Naive thymus-derived CD4-positive, alpha-beta T cell (primary cell): ENCODE measurements at places on chromosomes 5 and 9. TPM values are rescaled to one million over a fixed set of nuclear protein-coding genes. Genes with fewer than 3 reads are reported as not detected.

DNA sequence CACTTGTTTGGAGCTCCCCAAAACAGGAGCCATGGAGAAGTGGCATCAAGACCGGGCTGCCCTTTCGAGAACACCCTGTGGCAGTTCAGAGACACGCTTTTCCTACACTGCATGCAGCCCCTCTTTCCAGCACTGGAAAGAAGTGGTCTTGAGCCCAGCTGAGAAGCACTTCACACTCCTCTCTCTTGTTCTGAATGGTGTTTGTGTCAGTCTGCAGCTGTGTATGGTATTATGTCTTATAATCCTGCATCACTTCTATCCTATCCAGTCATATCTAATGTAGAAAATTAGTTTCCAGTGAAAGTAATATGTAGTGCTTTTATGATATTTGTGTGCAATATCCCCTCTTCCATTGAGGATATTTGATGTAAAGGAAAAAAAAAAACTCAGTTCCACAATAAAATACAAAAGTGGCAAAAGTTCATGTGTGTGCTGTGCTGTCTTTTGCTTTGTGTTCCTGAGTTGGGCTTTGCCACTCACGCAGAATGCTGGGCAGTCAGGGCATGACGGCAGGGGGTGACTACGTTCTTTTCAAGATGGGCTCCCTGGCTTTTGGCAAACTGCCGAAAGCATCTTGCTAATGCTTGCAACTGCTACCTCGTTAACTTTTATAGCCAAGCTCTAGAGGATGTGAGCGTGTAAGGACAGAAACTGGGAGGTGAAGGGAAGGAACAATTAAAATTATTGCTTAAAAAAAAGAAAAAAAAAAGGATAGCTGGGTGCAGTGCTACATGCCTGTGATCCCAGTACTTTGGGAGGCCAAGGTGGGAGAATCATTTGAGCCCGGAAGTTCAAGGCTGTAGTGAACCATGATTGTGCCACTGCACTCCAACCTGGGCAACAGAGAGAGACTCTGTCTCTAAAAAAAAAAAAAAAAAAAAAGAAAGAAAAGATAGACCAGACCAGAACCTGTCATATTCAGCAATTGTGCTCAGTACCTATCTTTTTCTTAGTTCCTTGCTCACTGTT, 102.2 kb downstream of the MAP1B start:
- H3K4me3 ChIP-seq = no peak overlapping the region
- H3K27me3 ChIP-seq = no peaks in the 10 kb centered on the region
- no peak overlapping the region for H3K27ac ChIP-seq
- DNase-seq = no peak
- no peaks in the 10 kb centered on the region for H3K36me3 ChIP-seq

The SLC6A19 gene
- polyA plus RNA-seq = not detected

The GABRP gene
- polyA plus RNA-seq = not detected

- no peak overlapping the region for H3K4me3 ChIP-seq
- no peaks in the 10 kb centered on the region for H3K27me3 ChIP-seq
- no peaks in the 10 kb centered on the region for H3K36me3 ChIP-seq
- H3K27ac ChIP-seq = no peak overlapping the region
Measured at GRCh38 chr5:98309785-98310598, 463.5 kb upstream of the RGMB start.

The GABRA1 gene
- polyA plus RNA-seq = not detected

GRCh38 chr9:107188376-107188775, 94.7 kb upstream of the RAD23B start:
- no peak for DNase-seq
- H3K27ac ChIP-seq = no peak overlapping the region
- H3K4me1 ChIP-seq = no peaks in the 10 kb centered on the region
- H3K4me3 ChIP-seq = no peak overlapping the region
- no peaks in the 10 kb centered on the region for H3K27me3 ChIP-seq

The SARDH gene
- 10.2 TPM for polyA plus RNA-seq

DNA sequence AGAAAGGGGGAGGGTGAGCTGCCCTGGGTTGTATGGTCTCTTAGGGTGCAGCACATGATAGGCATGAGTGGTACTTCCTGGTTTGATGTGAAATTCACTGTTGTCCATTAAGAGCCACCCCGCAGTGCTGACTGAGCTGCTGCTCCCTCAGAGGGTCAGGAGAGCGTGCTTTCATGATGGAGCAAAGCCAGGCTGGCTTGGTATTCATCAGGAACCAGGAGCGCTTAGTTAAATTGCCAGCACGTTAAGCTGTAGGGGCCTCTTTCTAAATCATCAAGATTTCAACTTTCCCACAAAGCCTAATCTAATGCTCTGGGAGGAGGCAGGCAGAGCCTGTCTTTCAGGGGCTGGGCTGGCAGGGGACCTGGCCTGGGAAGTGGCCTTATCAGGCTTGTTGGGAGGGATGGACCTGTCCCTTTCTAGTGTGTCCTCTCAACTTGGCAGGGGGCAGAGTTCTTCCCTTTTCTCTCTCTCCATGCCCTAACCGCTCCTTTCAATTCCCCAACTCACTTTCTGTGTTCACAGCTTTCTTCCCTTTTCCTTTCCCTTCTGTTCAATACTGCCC, 7.9 kb downstream of the CYSTM1 start:
- no peaks in the 10 kb centered on the region for H3K36me3 ChIP-seq
- H3K27me3 ChIP-seq = no peaks in the 10 kb centered on the region
- H3K4me3 ChIP-seq = no peak overlapping the region
- no peak overlapping the region for H3K27ac ChIP-seq
- no peak for DNase-seq

The CATSPER3 gene
- 0.45 TPM for polyA plus RNA-seq

The GRAMD2B gene
- 9.8 TPM for polyA plus RNA-seq

The C5 gene
- 0.48 TPM for polyA plus RNA-seq

GRCh38 chr5:178403956-178404600, 171.5 kb upstream of the PHYKPL start:
- H3K4me3 ChIP-seq = no peak overlapping the region
- H3K27ac ChIP-seq = no peak overlapping the region
- no peaks in the 10 kb centered on the region for H3K36me3 ChIP-seq

The UBE2B gene
- 116 TPM for polyA plus RNA-seq

- H3K4me1 ChIP-seq = no peaks in the 10 kb centered on the region
- H3K36me3 ChIP-seq = peaks cover 52% of the 10 kb centered on the region
- H3K4me3 ChIP-seq = no peak overlapping the region
- no peaks in the 10 kb centered on the region for H3K27me3 ChIP-seq
Measured at GRCh38 chr5:146475906-146476305, 28.8 kb downstream of the TCERG1 start.

The TSSK1B gene
- not detected for polyA plus RNA-seq

The SWI5 gene
- polyA plus RNA-seq = 36.6 TPM

GRCh38 chr5:92409134-92409533, 1026.0 kb upstream of the ARRDC3 start:
- no peak overlapping the region for H3K4me3 ChIP-seq
- no peaks in the 10 kb centered on the region for H3K36me3 ChIP-seq
- no peaks in the 10 kb centered on the region for H3K4me1 ChIP-seq
- DNase-seq = no peak
- no peaks in the 10 kb centered on the region for H3K27me3 ChIP-seq

The SLC24A2 gene
- polyA plus RNA-seq = not detected

GRCh38 chr5:142235050-142235797, 89.6 kb downstream of the SPRY4 start:
- H3K27me3 ChIP-seq = no peaks in the 10 kb centered on the region
- H3K27ac ChIP-seq = no peak overlapping the region
- no peaks in the 10 kb centered on the region for H3K4me1 ChIP-seq
- no peaks in the 10 kb centered on the region for H3K36me3 ChIP-seq

The PRLR gene
- not detected for polyA plus RNA-seq

- no peak overlapping the region for H3K27ac ChIP-seq
- H3K36me3 ChIP-seq = no peaks in the 10 kb centered on the region
- DNase-seq = no peak
- no peak overlapping the region for H3K4me3 ChIP-seq
Measured at GRCh38 chr5:141883892-141884318, 5.7 kb upstream of the PCDH1 start.
